Natural killer cell (primary cell): ENCODE measurements at places on chromosomes 1 and 21. TPM values are rescaled to one million over a fixed set of nuclear protein-coding genes. Genes with fewer than 3 reads are reported as not detected.

GRCh38 chr1:31782421-31783410 lies 18.6 kb upstream of the ADGRB2 start:
- DNase-seq, result no peak

- DNase-seq, result no peak
These were observed 24.6 kb downstream of the PODN start for GRCh38 chr1:53086491-53087070.

- DNase-seq, result no peak
These were observed 58.1 kb downstream of the RPAP2 start for GRCh38 chr1:92356956-92357355.

DNA sequence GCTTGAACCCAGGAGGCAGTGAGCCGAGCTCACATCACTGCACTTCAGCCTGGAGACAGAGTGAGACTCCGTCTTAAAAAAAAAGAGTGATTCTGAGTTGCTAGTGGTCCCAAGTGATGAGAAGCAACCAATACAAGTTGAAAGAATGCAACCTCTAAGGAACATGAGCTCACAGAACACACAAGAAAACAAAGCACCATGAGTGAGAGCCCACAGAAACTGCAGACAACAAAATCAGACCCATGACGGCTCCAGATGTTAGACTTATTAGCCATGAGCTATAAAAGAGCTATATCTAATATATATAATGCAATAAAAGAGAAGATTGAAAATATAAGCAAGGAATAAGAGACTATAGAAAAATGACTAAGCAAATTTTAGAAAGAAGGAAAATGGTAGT lies 50.0 kb downstream of the MATN1 start:
- DNase-seq, result no peak

GRCh38 chr1:8161546-8162105 lies 135.5 kb upstream of the ERRFI1 start:
- DNase-seq, result no peak

CHIT1 gene
- total RNA-seq, result not detected
